T-helper 22 cell (primary cell): ENCODE measurements at places on chromosomes 1 and 21.

DNA sequence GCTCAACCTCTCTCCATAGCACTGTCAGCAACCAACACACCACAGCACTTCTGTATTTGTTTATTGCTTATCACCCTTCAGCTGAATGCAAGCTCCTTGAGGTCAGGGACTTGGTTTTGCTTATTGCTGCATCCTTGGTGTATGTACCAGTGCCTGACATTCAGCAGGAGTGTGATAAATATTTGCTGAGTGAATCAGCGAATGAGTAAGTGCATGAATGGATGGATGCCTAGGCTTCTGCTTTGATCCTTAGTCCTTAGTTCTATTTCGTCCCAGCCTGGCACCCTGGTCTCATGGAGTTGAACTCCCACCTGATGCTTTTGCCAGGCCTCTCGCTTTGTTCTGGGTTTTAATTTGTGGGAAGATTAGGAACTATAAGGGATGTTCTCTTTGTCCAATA lies 88.2 kb downstream of the ZSCAN20 start:
- no peak for DNase-seq

- no peak for DNase-seq
These were observed 161.8 kb upstream of the B3GALT2 start for GRCh38 chr1:193348091-193348768.

GRCh38 chr1:218872928-218873327 lies 300.8 kb upstream of the LYPLAL1 start:
- DNase-seq = no peak

GRCh38 chr1:177964336-177964735 lies 5.5 kb downstream of the SEC16B start:
- no peak for DNase-seq

DNA sequence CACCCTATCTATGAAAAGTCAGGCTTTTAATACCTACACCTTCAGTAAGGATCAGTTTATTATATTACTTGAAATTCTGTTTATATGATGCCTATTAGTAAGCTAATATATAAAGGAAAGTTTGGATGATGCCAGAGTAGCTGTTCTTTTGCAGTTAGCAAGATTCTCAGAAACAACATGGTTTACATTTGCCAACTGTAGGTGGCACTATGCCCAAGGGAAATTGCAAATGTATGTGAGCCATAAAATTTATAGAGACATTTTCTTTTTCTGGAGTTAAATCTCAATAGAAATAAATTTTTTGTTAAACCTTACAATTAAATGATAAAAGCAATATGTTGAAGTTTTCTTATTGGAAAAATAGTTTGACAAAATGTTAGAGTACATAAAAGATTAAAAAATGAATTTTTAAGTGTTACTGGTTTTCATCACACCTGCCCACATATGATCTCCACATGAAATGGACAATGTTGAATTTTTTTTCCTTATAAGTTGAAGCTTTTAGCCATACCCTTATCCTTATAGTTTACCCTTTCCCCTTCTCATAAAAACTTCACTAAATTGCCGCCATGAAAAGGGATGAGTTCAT lies 32.1 kb upstream of the EPHX4 start:
- DNase-seq = no peak

DNA sequence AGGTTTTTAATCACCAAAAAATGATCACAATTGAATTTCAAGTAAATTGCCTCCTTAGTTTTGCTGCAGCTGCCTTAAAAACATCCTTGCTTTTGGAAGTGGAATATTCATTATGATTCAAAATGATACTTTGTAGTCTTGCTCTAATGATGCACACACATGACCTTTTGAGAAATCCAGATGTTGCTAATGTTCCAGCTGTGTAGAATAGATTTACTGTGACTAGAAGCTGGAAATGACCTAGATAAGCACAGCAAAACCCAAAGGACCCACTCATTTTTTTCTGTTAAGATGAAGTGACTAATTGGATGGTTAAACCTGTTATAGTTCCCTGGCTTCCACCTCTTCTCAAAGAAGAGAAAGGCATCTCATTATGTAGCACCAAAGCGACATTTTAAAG lies 64.6 kb upstream of the RALGPS2 start:
- no peak for DNase-seq

- DNase-seq = no peak
These were observed 92.3 kb upstream of the CHODL start for GRCh38 chr21:18152371-18152770.

DNA sequence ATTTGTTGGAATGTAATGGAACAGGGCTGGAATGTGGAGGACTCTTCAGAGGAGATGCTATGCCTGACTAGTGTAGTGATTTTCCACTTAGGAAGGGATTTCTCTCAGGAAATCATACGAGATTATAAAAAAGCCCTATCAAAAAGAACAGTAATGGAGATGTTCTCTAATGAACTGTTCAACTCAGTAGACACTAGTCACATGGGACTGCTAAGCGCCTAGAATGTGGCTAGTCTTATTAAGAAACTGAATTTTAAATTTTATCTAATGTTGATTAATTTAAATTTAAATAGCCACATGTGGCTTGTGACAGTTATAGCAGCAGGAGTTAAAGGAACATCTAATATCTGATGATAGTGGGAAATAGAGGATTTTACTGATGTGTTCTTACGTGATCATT lies 94.0 kb downstream of the SLC35F3 start:
- DNase-seq = no peak

DNA sequence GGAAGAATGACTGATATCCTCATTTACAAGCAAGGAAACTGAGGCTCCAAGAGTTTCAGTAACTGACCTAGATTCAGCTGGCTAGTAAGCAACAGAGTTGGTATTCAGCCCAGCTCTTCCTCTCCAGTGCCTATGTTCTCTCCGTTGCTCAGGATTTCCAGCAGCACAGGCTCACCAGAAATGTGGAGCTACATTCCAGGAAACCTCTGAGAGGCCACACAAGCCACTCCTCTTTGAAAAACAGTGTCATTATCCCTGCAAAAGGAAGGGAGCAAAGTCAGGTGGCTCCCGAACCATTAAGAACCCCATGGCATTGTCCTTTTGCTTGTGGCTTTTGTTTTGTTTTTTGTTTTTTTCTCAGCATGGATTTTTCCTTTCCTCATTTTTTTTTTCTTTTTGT lies 40.6 kb upstream of the DUSP10 start:
- no peak for DNase-seq
